ENCODE measurements at places on chromosomes 5 and 9.

GRCh38 chr5:92268343-92268742, 885.2 kb upstream of the ARRDC3 start:
- DNase-seq = no peak

- DNase-seq = no peak
These were observed 140.4 kb upstream of the EGFLAM start for GRCh38 chr5:38117784-38118479.

DNA sequence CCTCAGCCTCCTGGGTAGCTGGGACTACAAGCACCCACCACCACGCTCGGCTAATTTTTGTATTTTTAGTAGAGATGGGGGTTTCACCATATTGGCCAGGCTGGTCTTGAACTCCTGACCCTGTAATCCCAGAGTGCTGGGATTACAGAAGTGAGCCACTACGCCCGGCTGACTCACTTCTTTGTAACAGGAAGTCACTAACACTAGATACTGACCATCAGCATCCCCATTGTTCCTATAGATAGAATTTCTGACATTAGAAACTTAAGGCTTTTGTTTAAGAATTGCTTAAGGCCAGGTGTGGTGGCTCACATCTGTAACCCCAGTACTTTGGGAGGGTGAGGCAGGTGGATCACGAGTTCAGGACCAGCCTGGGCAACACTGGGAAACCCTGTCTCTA, 42.2 kb downstream of the LEAP2 start:
- DNase-seq = no peak

GRCh38 chr5:54927097-54927746, 58.2 kb downstream of the ESM1 start:
- DNase-seq = no peak

- no peak for DNase-seq
These were observed 45.8 kb downstream of the SECISBP2 start for GRCh38 chr9:89363921-89364665.

DNA sequence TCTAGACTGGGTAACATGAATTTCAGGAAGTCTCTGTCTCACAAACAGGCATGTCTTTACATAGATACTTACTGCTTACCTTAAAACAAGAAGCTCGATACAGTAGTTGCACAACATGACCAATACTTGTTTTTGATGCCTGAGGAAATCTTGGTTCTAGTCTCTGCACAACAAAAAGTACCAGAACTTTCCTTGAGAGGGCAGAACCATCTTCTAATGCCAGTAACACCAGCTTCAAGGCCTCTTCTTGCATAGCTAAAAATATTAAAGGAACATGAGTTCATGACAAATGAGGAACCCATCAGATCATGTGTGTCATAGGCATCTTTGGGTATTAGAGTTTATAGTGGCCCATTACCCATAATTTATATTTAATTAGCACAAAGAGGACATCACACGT, 22.0 kb downstream of the RC3H2 start:
- DNase-seq = no peak

DNA sequence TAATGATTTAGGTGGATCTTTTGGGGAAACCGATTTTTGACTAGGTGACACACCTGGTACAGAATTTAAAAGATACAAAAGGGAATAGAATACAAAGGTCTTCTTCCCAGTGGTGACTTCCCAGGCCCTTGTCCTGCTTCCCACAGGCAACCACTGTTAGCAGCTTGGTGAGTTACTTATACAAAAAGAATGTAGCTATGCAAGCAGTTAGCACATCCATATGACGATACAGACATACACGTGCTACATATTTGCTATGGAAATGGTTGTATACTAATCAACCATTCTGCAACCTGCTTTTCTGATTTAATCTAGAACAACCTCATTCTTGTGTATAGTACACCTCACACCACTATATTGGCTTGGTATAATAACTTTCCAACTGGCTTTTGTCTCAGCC, 51.0 kb downstream of the OTULIN start:
- DNase-seq = no peak

DNA sequence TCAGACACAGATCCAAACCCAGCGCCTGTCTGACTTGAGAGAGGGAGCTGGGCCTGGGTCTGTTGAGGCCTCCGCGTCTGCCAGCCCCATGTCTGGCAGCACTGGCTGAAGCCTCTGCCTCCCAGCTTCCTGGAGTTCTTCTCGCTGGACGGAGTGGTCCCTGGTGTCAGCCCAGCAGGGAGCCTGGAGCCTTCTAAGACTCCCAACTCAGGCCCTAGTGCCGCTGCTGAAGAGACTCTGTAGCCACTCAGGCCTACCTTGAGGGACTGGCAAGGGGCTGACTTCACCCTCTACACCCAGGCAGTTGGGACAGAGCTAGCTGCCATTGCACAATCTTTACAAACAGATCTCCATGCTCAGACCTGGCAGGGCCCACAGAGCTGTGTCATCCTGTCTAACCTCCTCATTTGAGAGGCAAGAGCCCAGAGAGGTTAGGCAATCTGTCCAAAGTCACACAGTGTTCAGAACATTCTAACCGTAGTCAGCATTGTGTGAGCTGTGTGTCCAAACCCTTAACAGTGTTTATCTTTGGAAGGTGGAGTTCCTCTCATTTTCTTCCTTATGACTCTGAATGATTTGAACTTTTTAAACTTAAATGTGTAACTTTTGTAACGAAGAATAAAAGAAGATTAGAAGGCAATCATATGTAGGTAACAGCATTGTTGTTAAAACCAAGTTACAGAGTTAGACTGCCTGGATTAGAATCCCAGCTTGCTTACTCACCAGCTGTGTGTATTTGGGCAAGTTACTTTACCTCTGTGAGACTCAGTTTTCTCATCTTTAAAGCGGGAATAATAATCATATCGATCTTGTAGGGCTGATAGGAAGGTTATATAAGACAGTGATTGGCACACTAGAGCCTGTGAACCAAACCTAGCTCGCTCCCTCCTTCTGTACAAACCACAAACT, 4.6 kb upstream of the DUSP1 start:
- DNase-seq = no peak

DNA sequence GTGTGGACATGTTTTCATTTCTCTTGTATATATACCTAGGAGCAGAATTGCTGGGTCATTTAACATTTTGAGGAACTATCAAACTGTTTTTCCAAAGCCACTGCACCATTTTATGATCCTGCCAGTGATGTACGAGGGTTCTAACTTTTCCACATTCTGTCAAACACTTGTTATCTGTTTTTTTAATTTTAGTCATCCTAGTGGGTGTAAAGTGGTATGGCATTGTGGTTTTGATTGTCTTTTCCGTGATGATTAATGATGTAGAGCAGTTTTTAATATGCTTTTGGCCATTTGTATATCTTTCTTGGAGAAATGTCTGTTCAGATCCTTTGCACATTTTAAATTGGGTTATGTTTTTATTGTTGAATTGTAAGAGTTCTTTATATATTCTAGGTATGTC, 107.0 kb downstream of the MELK start:
- DNase-seq = no peak

DNA sequence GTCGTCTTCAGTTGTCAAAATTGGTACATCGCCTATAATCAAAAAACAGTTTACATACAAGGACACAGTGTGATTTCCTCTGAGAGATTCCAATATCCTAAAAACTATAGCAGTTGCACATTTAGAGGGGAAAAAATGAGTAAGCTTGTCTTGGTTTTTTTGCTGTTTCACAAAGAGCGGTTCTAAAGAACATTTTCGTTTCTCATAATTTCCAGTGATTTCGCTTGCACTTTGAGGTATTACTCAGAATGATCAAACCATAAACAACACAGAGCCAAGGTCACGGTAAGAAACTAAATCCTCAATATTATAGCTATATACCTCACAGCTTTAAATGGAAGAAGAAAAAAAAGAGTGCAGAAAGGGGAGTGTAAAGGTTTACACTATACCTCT, 861 bp downstream of the MTX3 start:
- DNase-seq = no peak

GRCh38 chr9:98775831-98776441, 20.4 kb downstream of the ANKS6 start:
- peak; percentile 31 for DNase-seq

GRCh38 chr9:81823672-81824554, 104.3 kb upstream of the SPATA31D4 start:
- no peak for DNase-seq

DNA sequence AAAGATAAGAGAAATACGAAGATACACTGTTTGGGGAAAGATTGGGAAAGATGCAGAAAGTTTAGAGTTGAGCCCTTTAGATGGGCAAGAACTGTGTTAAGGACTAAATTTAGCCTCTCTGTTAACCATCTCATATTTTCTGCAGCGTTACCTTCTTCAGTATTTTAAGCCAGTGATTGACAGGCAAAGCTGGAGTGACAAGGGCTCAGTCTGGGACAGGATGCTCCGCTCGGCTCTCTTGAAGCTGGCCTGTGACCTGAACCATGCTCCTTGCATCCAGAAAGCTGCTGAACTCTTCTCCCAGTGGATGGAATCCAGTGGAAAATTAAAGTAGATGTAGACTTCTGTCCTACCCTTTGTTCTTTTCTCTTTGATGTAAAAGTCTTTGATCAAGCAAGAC, 26.4 kb upstream of the LNPEP start:
- no peak for DNase-seq
